ENCODE measurements at places on chromosomes 1 and 21. TPM values are rescaled to one million over a fixed set of nuclear protein-coding genes. Genes with fewer than 3 reads are reported as not detected.

The ANXA9 gene
- not detected for total RNA-seq

The CHD5 gene
- total RNA-seq, result not detected

The PRAMEF14 gene
- not detected for total RNA-seq

The SLC16A4 gene
- total RNA-seq, result 12.5 TPM

The LAMB3 gene
- total RNA-seq, result 0.52 TPM

The TARBP1 gene
- total RNA-seq, result 36.5 TPM

The BCAN gene
- total RNA-seq, result under 0.01 TPM

The SIM2 gene
- total RNA-seq, result 3.1 TPM

The MSH4 gene
- 1.0 TPM for total RNA-seq

The NLRP3 gene
- 5.2 TPM for total RNA-seq

The ARTN gene
- not detected for total RNA-seq

The TRAPPC3 gene
- 30.3 TPM for total RNA-seq

The KRTAP21-1 gene
- not detected for total RNA-seq

The PRSS38 gene
- not detected for total RNA-seq

The RGS5 gene
- total RNA-seq, result 7.8 TPM

The SLC35A3 gene
- 12.0 TPM for total RNA-seq

The LPAR3 gene
- under 0.01 TPM for total RNA-seq

The SMYD3 gene
- 23.5 TPM for total RNA-seq

The NUAK2 gene
- total RNA-seq, result 1.0 TPM

The IVL gene
- total RNA-seq, result not detected

The DPYD gene
- total RNA-seq, result 18.8 TPM

The OR2T11 gene
- total RNA-seq, result not detected

The TLR5 gene
- 3.1 TPM for total RNA-seq

The GOLPH3L gene
- 22.4 TPM for total RNA-seq

The CSF1 gene
- 7.3 TPM for total RNA-seq

The OR2L2 gene
- not detected for total RNA-seq

The C1orf94 gene
- not detected for total RNA-seq

The TFF2 gene
- total RNA-seq, result not detected

The DAB1 gene
- 1.6 TPM for total RNA-seq

The KLHL20 gene
- total RNA-seq, result 26.6 TPM

The ZNF687 gene
- 5.7 TPM for total RNA-seq

The IGSF5 gene
- 0.52 TPM for total RNA-seq

The C1orf35 gene
- total RNA-seq, result 4.7 TPM

The ANKRD65 gene
- 5.7 TPM for total RNA-seq

The HFM1 gene
- total RNA-seq, result 16.2 TPM

The RBBP5 gene
- total RNA-seq, result 12.5 TPM

The ATF6 gene
- 14.6 TPM for total RNA-seq

The ADAM15 gene
- 33.9 TPM for total RNA-seq

The TNNI3K gene
- total RNA-seq, result 2.1 TPM

The CFHR2 gene
- total RNA-seq, result not detected

The GUCA2B gene
- not detected for total RNA-seq

The LCE2A gene
- total RNA-seq, result not detected

The PODN gene
- total RNA-seq, result 3.7 TPM

The RXFP4 gene
- not detected for total RNA-seq

The LIN28A gene
- total RNA-seq, result not detected

The CRYZL1 gene
- 35.5 TPM for total RNA-seq

The ZBED6 gene
- 11.0 TPM for total RNA-seq

The TRAF3IP3 gene
- total RNA-seq, result 1.0 TPM

The DNALI1 gene
- 1.0 TPM for total RNA-seq

The OR2M2 gene
- not detected for total RNA-seq

The TNFRSF8 gene
- 0.52 TPM for total RNA-seq

The MCOLN2 gene
- total RNA-seq, result not detected

The SEMA6C gene
- total RNA-seq, result 15.7 TPM

The ISG15 gene
- 23.5 TPM for total RNA-seq

The MECR gene
- 25.1 TPM for total RNA-seq

The EFNA1 gene
- total RNA-seq, result 13.0 TPM
